ENCODE measurements at places on chromosomes 7 and 10. TPM values are rescaled to one million over a fixed set of nuclear protein-coding genes. Genes with fewer than 3 reads are reported as not detected.

Gene RAMP3
- total RNA-seq, result not detected

Gene MACROH2A2
- total RNA-seq, result 16.3 TPM

Gene CBLL1
- total RNA-seq, result 24.7 TPM

Gene NEURL1
- not detected for total RNA-seq

Gene SYT15B
- 1.1 TPM for total RNA-seq

Gene VAX1
- total RNA-seq, result not detected

Gene CHST15
- total RNA-seq, result 9.8 TPM

Gene ABHD11
- 5.0 TPM for total RNA-seq

Gene ZCCHC24
- 17.8 TPM for total RNA-seq

Gene BCCIP
- 184 TPM for total RNA-seq

Gene PI4K2A
- 28.1 TPM for total RNA-seq

Gene TMEM178B
- total RNA-seq, result not detected

Gene MRPS33
- 49.7 TPM for total RNA-seq

Gene GPR146
- total RNA-seq, result not detected

Gene SPDYE9
- not detected for total RNA-seq

Gene HGF
- total RNA-seq, result 41.0 TPM

Gene PYROXD2
- 1.8 TPM for total RNA-seq

Gene STEAP2
- total RNA-seq, result 1.2 TPM

Gene CNTNAP2
- not detected for total RNA-seq

Gene CYP26C1
- not detected for total RNA-seq

Gene MAP3K8
- total RNA-seq, result 0.10 TPM

Gene REPIN1
- 43.6 TPM for total RNA-seq

Gene MSS51
- total RNA-seq, result 2.4 TPM

Gene SFTPA1
- total RNA-seq, result not detected

Gene TOMM7
- total RNA-seq, result 131 TPM

Gene LRIT1
- total RNA-seq, result not detected

Gene CRYGN
- not detected for total RNA-seq

Gene HOXA7
- total RNA-seq, result 1.7 TPM

Gene WDFY4
- 0.63 TPM for total RNA-seq

Gene CNPY1
- not detected for total RNA-seq

Gene BMPR1A
- total RNA-seq, result 35.1 TPM

Gene NET1
- total RNA-seq, result 18.4 TPM

Gene PRSS1
- not detected for total RNA-seq

Gene MBLAC1
- not detected for total RNA-seq

Gene GNG11
- 7.1 TPM for total RNA-seq

Gene CYP2C9
- total RNA-seq, result not detected
